Activated T-helper 17 cell treated with anti-CD3 and anti-CD28 coated beads, Interleukin-2, amount 50 U/mL, for 72 hours (primary cell): ENCODE measurements at places on chromosomes 7 and 10. TPM values are rescaled to one million over a fixed set of nuclear protein-coding genes. Genes with fewer than 3 reads are reported as not detected.
A peak's percentile ranks its signal among the peaks of the same experiment; 100 is the strongest.

Gene NACAD
- 0.71 TPM for total RNA-seq

Gene PAPOLB
- total RNA-seq, result not detected

Gene GPR158
- total RNA-seq, result not detected

Gene CALML5
- not detected for total RNA-seq

Gene TSPAN15
- total RNA-seq, result 12.7 TPM

GRCh38 chr10:129919358-129919757 is 44.7 kb downstream of the EBF3 start:
- H3K4me1 ChIP-seq, result no peaks in the 10 kb centered on the region
- no peak overlapping the region for H3K27ac ChIP-seq
- no peaks in the 10 kb centered on the region for H3K27me3 ChIP-seq
- H3K4me3 ChIP-seq, result no peak overlapping the region
- no peak for ATAC-seq
- no peaks in the 10 kb centered on the region for H3K36me3 ChIP-seq

- H3K27me3 ChIP-seq, result peaks cover 8% of the 10 kb centered on the region
- H3K4me1 ChIP-seq, result no peaks in the 10 kb centered on the region
- H3K4me3 ChIP-seq, result no peak overlapping the region
- H3K27ac ChIP-seq, result no peak overlapping the region
- no peak for ATAC-seq
Measured at GRCh38 chr10:43000651-43001426, 76.0 kb upstream of the RET start.

GRCh38 chr7:127665922-127666321 is 13.9 kb downstream of the SND1 start:
- peaks cover 86% of the 10 kb centered on the region for H3K36me3 ChIP-seq
- ATAC-seq, result no peak
- H3K27ac ChIP-seq, result peak overlapping the region; percentile 93

DNA sequence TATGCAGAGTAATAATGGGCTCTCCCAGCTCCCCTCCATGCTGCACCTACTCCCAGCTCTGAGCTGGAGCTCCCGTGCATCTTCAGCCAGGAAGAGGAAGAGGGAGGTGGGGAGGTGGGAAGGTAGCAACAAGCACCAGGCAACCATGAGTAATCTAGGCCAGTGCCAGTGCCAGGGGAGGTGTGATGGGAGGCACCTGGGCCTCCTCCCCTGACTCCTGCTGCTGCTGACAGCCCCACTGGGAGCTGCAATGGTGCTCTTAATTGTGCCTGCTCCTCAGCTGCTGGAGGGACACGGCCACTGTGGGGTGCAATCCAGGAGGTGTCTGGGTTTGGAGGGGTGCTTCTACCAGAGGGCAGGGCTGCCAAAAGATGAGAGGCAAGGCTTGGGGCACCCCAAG is 243.0 kb downstream of the PLXNA4 start:
- H3K4me1 ChIP-seq, result no peaks in the 10 kb centered on the region
- peaks cover 3% of the 10 kb centered on the region for H3K27me3 ChIP-seq
- no peak for ATAC-seq
- no peaks in the 10 kb centered on the region for H3K36me3 ChIP-seq
- no peak overlapping the region for H3K27ac ChIP-seq
- no peak overlapping the region for H3K4me3 ChIP-seq

DNA sequence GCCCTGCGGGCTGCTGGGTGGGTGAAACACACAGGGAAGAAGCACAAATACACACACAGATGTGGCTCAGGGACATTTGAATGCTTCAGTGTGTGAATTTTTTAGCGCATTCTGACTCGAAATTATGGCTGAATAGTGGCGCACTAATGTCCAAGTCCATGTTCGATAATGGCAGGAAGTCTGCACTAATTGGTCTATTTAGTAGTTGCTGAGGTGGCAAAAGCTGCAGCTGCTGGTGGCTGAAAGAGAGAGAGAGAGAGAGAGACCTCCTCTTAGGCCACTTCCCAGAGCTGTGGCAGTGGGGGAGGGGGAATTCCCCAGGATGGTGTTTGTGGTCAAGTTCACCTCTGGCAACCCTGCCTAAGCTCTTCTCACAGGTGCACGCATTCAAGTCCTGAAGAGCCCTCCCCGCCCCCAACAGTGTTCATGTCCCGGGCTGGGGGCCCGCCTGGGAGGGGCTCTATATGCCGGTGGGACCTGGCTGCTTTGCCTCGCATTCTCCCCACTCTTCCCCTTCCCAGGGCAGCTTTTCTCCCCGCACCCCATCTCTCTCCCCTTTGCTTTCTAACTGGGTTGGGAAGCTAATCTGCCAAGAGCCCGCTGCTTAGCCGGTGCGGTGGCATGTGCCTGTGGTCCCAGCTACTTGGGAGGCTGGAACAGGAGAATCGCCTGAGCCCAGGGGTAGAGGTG is 6.0 kb upstream of the MNX1 start:
- ATAC-seq, result peak; percentile 91
- H3K27ac ChIP-seq, result no peak overlapping the region
- H3K27me3 ChIP-seq, result peaks cover 57% of the 10 kb centered on the region
- H3K36me3 ChIP-seq, result peaks cover 10% of the 10 kb centered on the region

DNA sequence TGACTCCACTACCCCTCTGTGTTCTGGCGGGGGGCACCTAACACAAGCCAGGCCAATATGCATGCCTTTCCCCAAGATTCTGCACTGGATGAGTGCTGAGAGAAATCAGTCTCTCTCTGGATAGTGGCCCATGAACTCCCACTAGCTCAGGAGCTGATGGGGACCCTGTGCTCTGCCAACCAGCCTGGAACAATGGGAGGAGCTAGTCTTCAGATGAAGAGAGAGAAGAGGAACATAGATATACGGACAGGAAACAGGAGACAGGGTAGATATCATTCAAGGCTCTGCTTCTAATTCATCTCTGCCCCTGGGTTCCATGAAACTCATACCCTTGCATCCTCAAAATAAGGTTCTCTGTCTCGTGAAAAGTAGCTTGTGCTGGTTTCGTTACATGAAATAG is 27.9 kb upstream of the PLXNA4 start:
- no peak for ATAC-seq
- H3K4me3 ChIP-seq, result no peak overlapping the region
- no peaks in the 10 kb centered on the region for H3K36me3 ChIP-seq
- H3K27me3 ChIP-seq, result peaks cover 14% of the 10 kb centered on the region
- H3K27ac ChIP-seq, result no peak overlapping the region

GRCh38 chr7:50653981-50654425 is 88.8 kb upstream of the DDC start:
- H3K36me3 ChIP-seq, result no peaks in the 10 kb centered on the region
- no peak overlapping the region for H3K27ac ChIP-seq
- no peaks in the 10 kb centered on the region for H3K27me3 ChIP-seq
- no peaks in the 10 kb centered on the region for H3K4me1 ChIP-seq
- ATAC-seq, result no peak

- H3K27me3 ChIP-seq, result no peaks in the 10 kb centered on the region
- H3K36me3 ChIP-seq, result peaks cover 98% of the 10 kb centered on the region
- peaks cover 63% of the 10 kb centered on the region for H3K4me1 ChIP-seq
- ATAC-seq, result peak; percentile 63
- peak overlapping the region; percentile 55 for H3K27ac ChIP-seq
- peak overlapping the region; percentile 40 for H3K4me3 ChIP-seq
Measured at GRCh38 chr10:14532473-14533251, 201.9 kb upstream of the FRMD4A start.

Gene MKRN1
- 81.5 TPM for total RNA-seq

GRCh38 chr7:13055732-13056368 is 368.4 kb downstream of the ARL4A start:
- no peaks in the 10 kb centered on the region for H3K36me3 ChIP-seq
- no peak overlapping the region for H3K4me3 ChIP-seq
- peaks cover 15% of the 10 kb centered on the region for H3K4me1 ChIP-seq
- no peak overlapping the region for H3K27ac ChIP-seq
- no peaks in the 10 kb centered on the region for H3K27me3 ChIP-seq

Gene CPA2
- total RNA-seq, result 0.56 TPM

- H3K27ac ChIP-seq, result no peak overlapping the region
- H3K4me3 ChIP-seq, result no peak overlapping the region
- H3K27me3 ChIP-seq, result no peaks in the 10 kb centered on the region
- ATAC-seq, result no peak
- H3K36me3 ChIP-seq, result no peaks in the 10 kb centered on the region
- H3K4me1 ChIP-seq, result peaks cover 42% of the 10 kb centered on the region
Measured at GRCh38 chr10:7042419-7043054, 368.3 kb downstream of the SFMBT2 start.

Gene PKD2L1
- total RNA-seq, result 0.66 TPM

GRCh38 chr7:92768501-92769393 is 67.6 kb downstream of the CDK6 start:
- H3K4me1 ChIP-seq, result peaks cover 58% of the 10 kb centered on the region
- ATAC-seq, result peak; percentile 96
- peak overlapping the region; percentile 90 for H3K27ac ChIP-seq
- no peaks in the 10 kb centered on the region for H3K27me3 ChIP-seq

- H3K4me1 ChIP-seq, result no peaks in the 10 kb centered on the region
- peaks cover 6% of the 10 kb centered on the region for H3K27me3 ChIP-seq
- H3K4me3 ChIP-seq, result no peak overlapping the region
- H3K36me3 ChIP-seq, result no peaks in the 10 kb centered on the region
Measured at GRCh38 chr10:1264001-1264400, 207.8 kb downstream of the WDR37 start.

- no peak for ATAC-seq
- peaks cover 60% of the 10 kb centered on the region for H3K36me3 ChIP-seq
Measured at GRCh38 chr7:64558323-64558705, 4.6 kb downstream of the ZNF680 start.

DNA sequence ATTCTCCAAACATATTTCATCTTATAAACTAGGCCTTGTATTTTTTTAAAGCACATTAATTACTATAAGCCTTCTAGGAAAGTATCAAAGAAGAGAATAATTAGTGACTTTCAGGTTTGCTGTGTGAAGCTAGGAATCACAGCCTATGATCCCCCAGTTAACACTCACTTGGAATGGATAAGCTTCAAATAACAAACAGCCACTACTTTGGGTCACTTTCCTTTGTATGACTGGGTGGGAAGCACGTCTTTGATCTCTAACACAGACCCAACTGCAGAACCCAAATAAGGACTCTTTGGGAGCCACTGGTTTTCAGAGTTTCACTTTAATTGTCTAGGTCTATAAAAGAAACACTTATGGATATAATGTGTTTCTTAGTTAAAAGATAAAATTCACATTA is 769.3 kb downstream of the MAGI2 start:
- no peak overlapping the region for H3K27ac ChIP-seq
- no peaks in the 10 kb centered on the region for H3K27me3 ChIP-seq
- H3K4me1 ChIP-seq, result no peaks in the 10 kb centered on the region
- ATAC-seq, result no peak
- no peaks in the 10 kb centered on the region for H3K36me3 ChIP-seq

- no peak for ATAC-seq
- no peak overlapping the region for H3K27ac ChIP-seq
- H3K4me3 ChIP-seq, result no peak overlapping the region
- no peaks in the 10 kb centered on the region for H3K4me1 ChIP-seq
- peaks cover 3% of the 10 kb centered on the region for H3K27me3 ChIP-seq
Measured at GRCh38 chr7:97639036-97639435, 92.8 kb upstream of the TAC1 start.

Gene PLCE1
- total RNA-seq, result 0.08 TPM

GRCh38 chr7:80686576-80686975 is 48.1 kb downstream of the CD36 start:
- no peaks in the 10 kb centered on the region for H3K27me3 ChIP-seq
- no peak overlapping the region for H3K4me3 ChIP-seq
- ATAC-seq, result no peak
- no peaks in the 10 kb centered on the region for H3K4me1 ChIP-seq
- H3K27ac ChIP-seq, result no peak overlapping the region

GRCh38 chr10:6498771-6499170 is 81.3 kb downstream of the PRKCQ start:
- peaks cover 42% of the 10 kb centered on the region for H3K4me1 ChIP-seq
- H3K4me3 ChIP-seq, result peak overlapping the region; percentile 80
- H3K27me3 ChIP-seq, result no peaks in the 10 kb centered on the region
- H3K36me3 ChIP-seq, result peaks cover 30% of the 10 kb centered on the region

Gene ENO4
- not detected for total RNA-seq

GRCh38 chr7:149355390-149356048 is 93.5 kb downstream of the ZNF783 start:
- H3K36me3 ChIP-seq, result no peaks in the 10 kb centered on the region
- H3K4me1 ChIP-seq, result no peaks in the 10 kb centered on the region
- no peak overlapping the region for H3K4me3 ChIP-seq
- ATAC-seq, result no peak

- H3K4me1 ChIP-seq, result no peaks in the 10 kb centered on the region
- no peak for ATAC-seq
- no peaks in the 10 kb centered on the region for H3K36me3 ChIP-seq
- no peaks in the 10 kb centered on the region for H3K27me3 ChIP-seq
- H3K27ac ChIP-seq, result no peak overlapping the region
- H3K4me3 ChIP-seq, result no peak overlapping the region
Measured at GRCh38 chr7:149097088-149097487, 6.6 kb upstream of the ZNF786 start.

Gene ANKRD61
- total RNA-seq, result 0.26 TPM

DNA sequence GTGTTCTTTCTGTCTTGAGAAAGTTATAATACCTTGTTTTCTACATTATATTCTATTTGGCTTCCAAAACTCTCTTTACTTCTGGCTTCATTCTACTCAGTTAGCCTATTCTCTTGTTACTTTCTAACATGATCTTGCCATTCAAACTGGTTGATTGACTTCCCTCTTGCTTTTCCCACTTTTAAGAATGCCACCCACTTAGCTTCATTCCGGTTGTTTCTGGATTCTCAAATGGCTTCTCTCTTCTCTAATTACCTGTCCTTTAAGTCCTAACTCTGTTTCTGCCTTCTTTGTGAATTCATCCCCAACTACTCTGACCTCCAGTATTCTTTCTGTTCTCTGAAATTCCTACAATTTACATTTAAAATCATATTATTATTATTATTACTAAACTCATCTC is 52.0 kb downstream of the ANKIB1 start:
- H3K4me3 ChIP-seq, result no peak overlapping the region
- H3K4me1 ChIP-seq, result peaks cover 8% of the 10 kb centered on the region
- H3K36me3 ChIP-seq, result peaks cover 53% of the 10 kb centered on the region
- no peaks in the 10 kb centered on the region for H3K27me3 ChIP-seq
- no peak for ATAC-seq
- no peak overlapping the region for H3K27ac ChIP-seq

Gene RET
- total RNA-seq, result 0.24 TPM

DNA sequence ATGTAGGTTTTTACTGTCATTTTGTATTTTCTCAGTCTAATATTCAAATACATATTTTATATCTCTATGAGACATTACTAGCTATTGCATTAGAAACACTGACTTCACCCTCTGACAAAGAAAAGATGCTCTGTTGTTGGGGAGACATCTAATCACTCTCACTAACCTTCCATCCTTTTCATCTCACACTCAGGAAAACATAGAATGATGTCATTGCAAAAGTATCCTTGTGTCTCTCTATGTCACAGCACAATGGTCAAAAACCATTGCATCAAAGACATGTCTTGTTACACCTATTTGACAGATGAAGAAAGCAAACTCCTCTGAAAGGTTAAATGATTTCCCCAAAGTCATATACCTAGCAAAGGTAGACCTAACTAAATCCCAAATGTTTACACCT is 231.3 kb upstream of the PTN start:
- H3K4me3 ChIP-seq, result no peak overlapping the region
- no peak overlapping the region for H3K27ac ChIP-seq
- no peaks in the 10 kb centered on the region for H3K36me3 ChIP-seq
- no peaks in the 10 kb centered on the region for H3K4me1 ChIP-seq
- H3K27me3 ChIP-seq, result peaks cover under 1% of the 10 kb centered on the region
- ATAC-seq, result no peak

Gene SCIN
- 0.29 TPM for total RNA-seq
